ENCODE measurements at places on chromosomes 2 and 18.

DNA sequence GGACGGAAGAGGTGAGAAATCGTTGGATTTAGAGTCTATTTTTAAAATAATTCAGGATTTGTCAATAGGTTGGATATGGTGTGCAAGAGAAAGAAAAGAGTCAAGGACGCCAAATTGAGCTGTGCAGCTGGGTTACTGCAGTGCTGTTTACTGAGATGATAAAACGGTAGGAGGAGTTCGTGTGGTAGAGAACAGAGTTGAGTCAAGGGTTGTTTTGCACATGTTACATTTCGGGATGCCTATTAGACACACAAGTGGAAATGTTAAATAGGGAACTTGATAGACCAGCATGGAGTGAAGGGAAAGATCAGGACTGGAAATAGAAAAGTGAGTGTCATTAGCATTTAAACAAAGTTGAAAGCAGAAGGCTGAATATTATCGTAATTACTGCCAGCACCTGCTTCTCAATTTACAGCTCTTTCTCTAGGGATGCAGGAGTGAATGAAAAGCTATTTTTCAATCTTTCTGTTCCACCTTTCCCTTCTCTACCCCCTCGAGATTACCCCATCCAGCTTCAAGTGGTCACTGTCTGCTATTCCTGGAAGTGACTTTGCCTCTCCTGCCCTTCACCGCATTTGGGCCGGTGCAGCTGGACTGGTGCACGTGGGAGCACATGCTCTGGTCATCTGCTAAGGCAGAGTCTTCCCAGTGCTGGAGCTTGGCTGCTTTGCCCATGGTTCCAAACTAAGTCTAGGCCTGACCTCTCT lies 30.3 kb downstream of the GPR75 start:
- no peak for DNase-seq

- DNase-seq: no peak
Measured at GRCh38 chr2:6343076-6343475, 522.6 kb downstream of the CMPK2 start.

GRCh38 chr2:217064234-217065011 lies 204.6 kb upstream of the TNP1 start:
- DNase-seq: peak; percentile 69

GRCh38 chr18:61199171-61199848 lies 133.9 kb upstream of the CDH20 start:
- peak; percentile 36 for DNase-seq

- DNase-seq: no peak
Measured at GRCh38 chr2:50879457-50879856, 152.5 kb downstream of the NRXN1 start.

GRCh38 chr2:160478660-160479059 lies 14.9 kb downstream of the RBMS1 start:
- DNase-seq: no peak

DNA sequence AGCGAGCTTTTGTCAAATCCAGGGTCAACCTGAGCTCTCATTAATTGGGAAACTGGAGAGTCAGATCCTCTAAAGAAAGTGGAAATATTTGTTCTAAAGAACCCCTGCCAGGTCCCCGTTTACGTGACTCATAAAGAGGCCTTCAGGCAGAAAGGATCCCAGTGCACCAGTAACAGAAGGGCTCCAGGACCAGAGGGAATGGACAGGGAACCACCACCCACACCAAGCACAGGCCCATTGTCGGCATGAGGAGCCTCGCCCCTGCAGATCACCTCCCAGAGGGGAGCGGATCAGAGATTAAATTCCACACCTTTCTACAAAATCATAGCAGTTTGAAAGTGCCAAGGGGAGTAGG lies 16.4 kb upstream of the C1QL2 start:
- no peak for DNase-seq

GRCh38 chr2:217650229-217650628 lies 352.6 kb downstream of the TNS1 start:
- no peak for DNase-seq

All from cardiac fibroblast (primary cell).